ENCODE measurements at places on chromosomes 12 and 14.

- no peak for DNase-seq
Observed at GRCh38 chr14:69573205-69573830, 1.4 kb downstream of the CCDC177 start.

GRCh38 chr14:61479746-61480502 is 158.5 kb downstream of the PRKCH start:
- DNase-seq: no peak

GRCh38 chr14:45893127-45893526 is 640.1 kb upstream of the MIS18BP1 start:
- no peak for DNase-seq

DNA sequence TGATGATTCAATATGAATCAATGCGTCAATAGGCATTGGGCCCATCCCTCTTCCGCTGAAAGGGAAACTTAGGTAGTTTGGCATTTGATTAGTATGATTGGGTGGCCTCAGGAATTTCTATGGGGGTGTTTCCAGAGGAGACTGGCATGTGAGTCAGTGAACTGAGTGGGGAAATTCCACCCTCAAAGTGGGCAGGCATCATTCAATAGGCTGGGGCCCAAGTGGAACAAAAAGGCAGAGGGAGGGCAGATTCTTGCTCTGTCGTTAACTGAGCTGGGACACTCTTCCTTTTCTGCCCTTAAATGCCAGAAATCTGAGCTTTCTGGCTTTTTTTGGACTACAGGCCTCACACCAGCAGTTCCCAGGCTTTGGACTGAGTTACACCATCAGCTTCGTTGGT is 373.5 kb downstream of the RPS29 start:
- DNase-seq: no peak

- DNase-seq: no peak
Observed at GRCh38 chr14:56107615-56108014, 10.6 kb upstream of the PELI2 start.

DNA sequence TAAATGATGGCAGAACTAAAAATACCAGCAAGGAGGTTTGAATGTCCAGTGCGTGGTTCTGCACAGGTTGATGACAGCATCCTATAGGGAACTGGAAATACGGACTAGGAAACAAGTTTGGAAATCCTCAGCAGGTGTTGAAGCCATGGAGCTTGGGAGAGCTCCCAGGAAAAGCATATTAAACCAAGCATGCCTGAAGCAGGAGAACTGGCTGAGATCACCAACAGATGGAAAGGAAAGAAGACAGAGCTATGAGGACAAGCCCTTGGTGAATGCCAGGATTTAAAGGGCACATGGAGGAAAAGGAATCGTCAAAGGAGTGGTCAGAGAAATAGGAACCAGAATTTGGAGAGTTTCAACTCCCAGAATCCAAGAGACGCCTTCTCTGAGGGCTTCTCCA is 21.2 kb upstream of the ELK3 start:
- DNase-seq: no peak

All from BE2C (cell line).